ENCODE measurements at places on chromosomes 11 and 22. TPM values are rescaled to one million over a fixed set of nuclear protein-coding genes. Genes with fewer than 3 reads are reported as not detected.

RPLP2 gene
- total RNA-seq, result 1,145 TPM

RAB38 gene
- not detected for total RNA-seq

APOA1 gene
- 0.14 TPM for total RNA-seq

CD3G gene
- total RNA-seq, result not detected

UPK2 gene
- total RNA-seq, result not detected

ESAM gene
- 0.66 TPM for total RNA-seq

Measured in HT1080 (cell line).